ENCODE measurements at places on chromosomes 2 and 18. TPM values are rescaled to one million over a fixed set of nuclear protein-coding genes. Genes with fewer than 3 reads are reported as not detected.

DNA sequence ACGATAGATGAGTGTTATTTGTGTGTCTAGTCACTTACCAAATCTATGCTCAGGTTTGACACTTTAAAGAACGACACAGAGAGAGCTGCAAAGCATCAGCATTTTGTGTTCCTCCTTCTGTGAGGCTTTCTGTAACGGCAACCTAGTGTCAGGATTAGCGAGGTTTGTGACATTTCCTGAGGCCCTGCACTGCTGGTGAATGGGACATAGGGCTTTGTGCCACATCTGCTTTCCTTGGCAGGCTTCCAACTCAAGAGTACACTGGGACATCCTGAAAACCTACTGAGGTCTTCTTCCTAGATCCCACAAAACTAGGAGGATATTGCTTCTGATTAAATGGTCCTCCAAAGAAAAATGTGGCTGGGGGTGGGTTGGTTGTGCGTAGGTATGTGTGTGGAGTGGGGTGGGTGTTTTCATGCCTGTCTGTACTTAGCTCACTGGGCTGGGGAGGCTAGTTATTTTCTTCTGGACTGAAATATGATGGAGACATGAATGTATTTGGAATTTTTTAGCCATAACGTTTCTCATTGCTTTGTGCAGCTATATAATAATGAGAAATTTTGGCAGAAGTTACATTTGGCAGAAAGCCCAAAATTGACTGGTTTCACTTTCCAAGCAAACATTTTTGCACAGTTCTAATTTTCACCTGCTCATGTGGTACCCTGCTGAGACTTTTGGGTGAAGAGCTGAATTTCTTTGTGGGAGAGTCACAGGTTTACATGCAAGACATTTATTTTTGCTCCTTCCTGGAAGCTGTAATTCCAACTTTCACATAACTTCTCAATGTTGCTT, 308.4 kb downstream of the XIRP2 start:
- DNase-seq, result peak; percentile 19

- DNase-seq, result no peak
Observed at GRCh38 chr2:200787351-200788120, 24.2 kb upstream of the BZW1 start.

- no peak for DNase-seq
Observed at GRCh38 chr18:63848159-63848558, 39.3 kb upstream of the SERPINB2 start.

DNA sequence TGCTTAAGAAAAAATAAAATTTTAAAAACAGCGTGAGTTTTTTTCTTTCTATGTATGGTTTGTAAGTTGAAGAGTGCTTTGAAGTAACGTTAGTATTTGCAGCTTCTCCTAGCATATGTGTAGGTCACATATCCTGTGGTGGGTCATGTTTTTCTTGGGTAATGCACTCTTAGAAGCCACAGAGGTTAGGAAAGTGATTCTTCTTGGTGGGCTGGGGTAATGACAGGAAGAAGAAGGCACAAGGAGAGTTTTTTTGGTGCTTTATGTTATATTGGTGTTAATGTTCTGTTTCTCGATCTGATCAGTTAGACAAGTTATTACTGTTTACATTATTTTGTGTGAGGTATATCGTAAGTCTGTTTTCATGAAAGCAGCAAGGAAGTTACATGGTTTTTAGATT, 109.0 kb downstream of the ICA1L start:
- DNase-seq, result no peak

DNA sequence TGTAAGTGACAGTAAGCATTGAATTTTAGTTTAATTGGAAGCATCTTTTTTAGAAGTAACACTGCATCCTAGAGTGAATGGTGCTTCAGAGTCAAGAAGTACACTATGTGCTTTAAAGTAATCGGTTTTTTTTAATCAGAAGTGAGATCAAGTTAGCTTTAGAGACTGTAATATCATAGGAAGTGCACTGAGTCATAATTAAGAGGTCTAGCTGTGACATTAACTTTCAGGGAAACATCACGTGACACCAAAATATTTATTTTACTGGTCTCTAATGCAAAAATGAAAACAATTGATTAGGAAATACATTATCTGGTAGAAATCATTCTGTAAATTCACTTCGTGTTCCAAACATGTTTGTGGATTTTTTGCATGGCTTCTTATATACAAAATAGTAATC, 55.3 kb upstream of the KYNU start:
- DNase-seq, result no peak

DNA sequence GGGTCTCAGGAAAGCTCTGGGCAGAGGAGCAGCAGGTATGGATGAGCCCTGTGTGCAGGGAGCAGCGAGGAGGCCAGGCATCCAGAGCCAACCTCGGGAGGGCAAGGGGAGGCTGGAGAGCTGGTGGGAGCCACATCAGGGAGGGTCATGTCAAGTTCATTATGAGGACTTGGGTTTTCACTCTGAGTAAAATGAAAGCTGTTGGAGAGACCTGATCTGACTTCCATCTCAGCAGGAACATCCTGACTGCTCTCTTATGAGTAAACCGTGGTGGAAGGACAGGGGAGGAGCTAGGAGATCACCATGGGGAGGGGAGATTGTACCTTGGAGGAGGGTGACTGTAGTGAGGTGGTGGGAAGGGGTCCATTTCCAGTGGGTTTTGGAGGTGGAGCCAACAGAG, 209.8 kb downstream of the LDLRAD4 start:
- no peak for DNase-seq

DNA sequence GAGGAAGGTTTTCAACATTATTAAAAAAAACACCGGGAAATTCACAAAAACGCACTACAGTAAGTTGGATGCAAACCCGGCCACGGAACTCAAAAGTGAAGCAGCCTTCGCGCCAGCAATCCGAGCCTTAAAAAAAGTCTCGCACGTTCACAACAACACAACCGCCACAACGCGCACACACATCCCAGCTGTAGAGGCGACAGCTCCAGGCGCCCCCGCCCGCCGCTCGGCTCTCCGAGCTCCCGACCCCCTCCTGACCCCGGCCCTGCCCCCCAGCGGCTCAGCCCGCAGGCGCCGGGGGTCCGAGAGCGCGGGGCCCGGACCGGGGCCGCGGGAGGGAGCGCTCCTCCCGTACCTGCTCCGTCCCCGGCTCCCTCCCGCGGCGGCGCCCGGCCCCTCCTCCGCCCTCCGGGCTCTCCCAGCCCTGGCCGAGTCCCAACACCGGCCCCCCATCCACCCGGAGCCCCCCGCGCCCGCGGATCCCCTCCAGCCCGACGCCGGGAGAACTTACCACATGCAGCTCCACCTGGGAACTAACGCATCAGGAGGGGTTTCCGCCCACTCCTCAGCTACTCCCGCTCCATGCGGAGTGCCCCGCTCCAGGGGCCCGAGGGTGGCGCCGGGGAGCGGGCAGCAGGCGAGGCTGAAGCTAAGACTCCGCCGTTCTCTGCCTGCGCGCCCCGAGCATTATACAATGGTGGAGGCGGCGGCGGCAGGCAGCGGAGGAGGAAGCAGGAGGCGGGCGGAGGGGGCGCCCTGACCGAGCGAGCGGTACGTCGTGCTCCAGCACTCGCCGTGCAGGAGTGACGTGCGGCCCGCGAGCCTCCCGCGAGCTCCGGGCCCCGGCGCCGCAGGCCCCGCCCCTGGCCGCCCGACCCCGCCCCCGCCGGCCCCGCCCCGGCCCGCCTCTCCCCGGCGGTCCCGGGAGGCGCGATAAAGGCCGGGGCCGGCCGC, at the start of gene SERTAD2:
SERTAD2 (minus strand) TSS at position 805 of the 954 bp plus-strand sequence. CDS start 17,042 bp downstream, outside the sequence.
- DNase-seq, result peak; percentile 88

GRCh38 chr2:620471-621302, 56.5 kb downstream of the TMEM18 start:
- no peak for DNase-seq

DNA sequence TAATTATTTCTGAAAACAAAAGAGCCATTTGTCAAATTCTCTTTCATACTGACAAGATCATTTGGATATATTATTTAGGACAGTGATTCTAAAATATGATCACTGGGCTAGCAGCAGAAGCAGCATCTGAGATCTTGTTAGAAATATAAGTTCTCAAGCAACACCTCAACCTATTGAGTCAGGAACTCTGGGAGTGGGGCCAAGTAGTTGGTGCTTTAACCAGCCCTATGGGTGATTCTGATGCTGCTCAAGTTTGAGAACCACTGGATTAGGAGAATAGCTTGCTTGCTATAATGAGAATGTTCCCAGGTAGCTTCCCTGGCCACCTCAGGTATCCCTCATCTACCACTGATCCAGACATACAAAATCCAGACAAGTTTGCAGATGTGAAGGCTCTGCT, 466.9 kb upstream of the CELF4 start:
- DNase-seq, result no peak

GRCh38 chr2:176284461-176285049, 15.3 kb downstream of the MTX2 start:
- no peak for DNase-seq

Gene SAG
- not detected for total RNA-seq

Gene MDH1B
- 0.51 TPM for total RNA-seq
